ENCODE measurements at places on chromosomes 7 and 10.

- DNase-seq, result no peak
These were observed 408.2 kb upstream of the ADARB2 start for GRCh38 chr10:2145491-2145890.

DNA sequence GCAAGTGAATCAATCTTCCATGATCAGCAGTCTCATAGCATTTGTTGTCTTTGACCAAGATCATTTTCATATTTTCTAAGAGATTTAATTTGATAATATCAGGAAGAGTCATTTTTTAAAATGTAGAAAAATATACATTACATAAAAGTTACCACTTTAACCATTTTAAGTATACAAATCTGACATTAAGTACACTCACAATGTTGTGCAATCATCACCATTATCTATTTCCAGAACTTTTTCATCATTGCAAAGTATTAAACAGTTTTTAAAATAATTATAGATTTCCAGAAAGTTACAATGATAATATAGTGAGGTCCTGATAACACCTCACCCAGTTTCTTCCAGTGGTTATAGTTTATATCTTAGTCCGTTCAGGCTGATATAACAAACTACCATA lies 222.5 kb upstream of the RHOBTB1 start:
- no peak for DNase-seq

DNA sequence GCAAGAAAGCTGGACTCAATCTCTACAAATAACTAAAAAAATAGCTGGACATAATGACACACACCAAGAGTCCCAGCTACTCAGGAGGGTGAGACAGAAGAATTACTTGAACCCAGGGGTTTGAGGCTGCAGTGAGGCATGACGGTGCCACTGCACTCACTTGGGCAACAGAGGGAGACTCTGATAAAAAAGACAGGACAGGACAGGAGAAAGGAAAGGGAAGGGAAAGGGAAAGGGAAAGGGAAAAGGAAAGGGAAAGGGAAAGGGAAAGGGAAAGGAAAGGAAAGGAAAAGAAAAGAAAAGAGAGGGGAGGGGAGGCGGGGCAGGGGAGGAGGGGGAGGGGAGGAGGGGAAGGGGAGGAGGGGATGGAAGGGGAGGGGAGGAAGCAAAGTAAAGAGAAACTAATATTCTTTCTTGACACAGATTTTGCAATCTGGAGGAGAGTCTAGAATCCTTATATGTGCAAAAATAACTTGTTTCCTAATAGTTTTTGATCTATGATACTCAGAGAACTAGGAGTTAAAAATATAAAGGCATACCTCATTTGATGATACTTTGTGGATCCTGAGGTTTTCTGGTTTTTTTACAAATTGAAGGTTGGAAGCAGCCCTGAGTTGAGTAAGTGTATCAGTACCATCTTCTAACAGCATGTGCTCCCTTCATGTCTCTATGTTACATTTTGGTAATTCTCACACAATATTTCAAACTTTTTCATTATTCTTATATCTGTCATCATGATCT lies 8.0 kb downstream of the SAR1A start:
- DNase-seq, result no peak

DNA sequence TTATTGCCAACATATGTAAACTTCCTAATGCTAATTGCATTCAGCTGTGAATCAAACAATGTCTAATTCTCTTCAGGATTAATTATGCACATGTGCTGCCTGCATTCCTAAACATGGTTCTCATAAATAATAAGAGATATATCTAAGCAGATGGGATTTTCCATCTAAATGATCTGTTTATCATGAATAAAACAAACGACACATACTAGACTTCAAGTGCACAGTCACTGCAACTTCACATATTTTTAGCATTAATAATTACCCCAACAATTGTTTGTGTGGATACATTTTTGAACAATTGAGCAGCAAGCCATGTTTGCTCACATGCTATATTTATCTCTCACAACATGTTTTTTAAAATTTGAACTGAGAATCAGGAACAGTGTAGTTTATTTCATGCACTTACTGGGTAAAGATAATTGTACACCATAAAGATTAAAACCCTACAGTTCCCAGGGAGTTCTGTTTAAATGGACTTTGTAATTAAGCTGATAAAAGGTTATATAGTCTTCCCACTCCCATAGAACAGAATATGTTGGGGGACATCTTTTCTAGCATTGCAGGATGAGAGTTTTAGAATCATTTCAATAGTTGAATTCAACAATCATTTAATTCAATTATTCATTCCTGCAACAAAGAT lies 378.5 kb downstream of the MDFIC start:
- peak; percentile 72 for DNase-seq

GRCh38 chr10:72328045-72328828 lies 26.5 kb downstream of the DNAJB12 start:
- no peak for DNase-seq

GRCh38 chr7:24981171-24981951 lies 1.4 kb upstream of the OSBPL3 start:
- DNase-seq, result no peak

- no peak for DNase-seq
These were observed 48.3 kb downstream of the PROSER2 start for GRCh38 chr10:11871466-11871865.

- no peak for DNase-seq
These were observed 15.6 kb downstream of the ASB4 start for GRCh38 chr7:95501261-95501832.

DNA sequence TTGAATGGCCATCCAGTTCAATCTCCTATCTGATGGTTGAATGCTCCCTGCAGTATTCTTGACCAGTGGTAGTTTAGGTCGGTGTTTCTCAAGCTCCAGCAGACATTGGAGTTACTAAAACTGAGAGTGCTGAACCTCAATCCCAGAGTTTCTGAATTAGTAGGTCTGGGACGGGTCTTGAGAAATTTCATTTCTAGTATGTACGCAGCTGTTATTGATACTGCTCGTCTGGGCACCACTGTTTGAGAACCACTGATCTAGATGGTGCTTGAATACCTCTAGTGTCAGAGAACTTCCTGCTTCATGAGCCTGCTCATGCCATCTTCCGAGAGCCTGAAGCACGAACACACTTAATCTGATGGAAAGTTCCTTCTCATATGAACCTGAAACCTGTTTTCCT lies 99.4 kb upstream of the CREB5 start:
- DNase-seq, result no peak

DNA sequence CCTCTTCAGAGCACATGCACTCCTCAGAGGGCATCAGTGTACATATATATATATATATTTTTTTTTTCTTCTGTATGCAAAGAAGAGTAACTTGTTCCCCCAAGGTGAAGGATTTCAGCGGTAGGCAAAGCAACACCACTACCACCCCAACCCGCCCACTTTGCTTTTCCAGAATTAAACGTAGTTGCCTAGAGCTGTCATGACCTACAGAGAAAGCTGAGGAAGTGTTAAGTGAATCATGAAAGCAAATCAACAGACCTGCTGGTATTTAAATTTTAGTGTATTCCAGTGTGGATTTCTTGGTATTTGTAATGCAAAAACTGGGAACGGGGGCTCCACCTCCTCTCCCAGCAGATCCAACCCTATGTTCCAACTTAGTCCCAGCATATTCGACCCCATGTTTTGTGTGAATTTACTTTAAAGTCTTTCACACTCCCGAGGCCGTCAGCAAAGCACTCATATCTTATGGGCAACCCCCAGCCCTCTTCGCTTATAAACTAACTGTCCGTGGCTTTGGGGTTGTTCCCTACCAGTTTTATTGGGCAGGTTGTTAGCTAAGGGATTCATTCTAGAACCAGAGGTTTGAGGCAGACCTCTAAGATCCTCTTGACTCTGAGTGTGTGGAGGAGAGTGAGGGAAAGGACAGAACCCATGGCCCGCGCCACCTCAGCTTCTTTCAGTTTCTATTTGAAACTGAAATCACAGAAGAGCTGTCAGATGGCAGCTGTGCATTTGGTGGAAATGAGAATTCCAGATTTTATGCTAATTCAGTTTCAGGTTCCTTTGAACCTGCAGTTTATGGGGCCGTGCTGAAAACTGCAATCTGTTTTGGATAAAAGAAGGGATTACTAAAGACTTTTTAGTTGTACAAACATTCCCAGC lies 450.2 kb upstream of the GALNT17 start:
- no peak for DNase-seq

- no peak for DNase-seq
These were observed 312.7 kb upstream of the IGFBP3 start for GRCh38 chr7:46233585-46234329.

DNA sequence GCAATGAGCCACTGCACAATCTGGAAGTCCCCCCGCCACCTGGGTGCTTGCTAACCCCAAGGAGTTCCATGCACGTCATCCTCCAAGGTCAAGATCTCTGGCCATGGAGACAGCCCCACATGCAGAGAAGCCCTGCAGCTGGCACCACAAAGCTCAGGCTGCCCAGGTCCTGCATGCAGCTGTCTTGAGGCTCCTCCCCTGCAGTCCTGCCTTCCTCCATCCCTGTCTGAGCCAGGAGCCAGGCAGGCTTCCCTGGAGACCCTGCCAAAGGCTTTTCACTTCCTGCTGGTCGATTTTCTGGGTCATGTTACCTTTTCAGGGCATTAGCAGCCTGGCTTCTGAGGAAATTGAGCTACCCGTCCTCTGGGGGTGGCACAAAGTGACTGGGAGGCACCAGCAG lies 12.5 kb upstream of the TMEM72 start:
- no peak for DNase-seq

DNA sequence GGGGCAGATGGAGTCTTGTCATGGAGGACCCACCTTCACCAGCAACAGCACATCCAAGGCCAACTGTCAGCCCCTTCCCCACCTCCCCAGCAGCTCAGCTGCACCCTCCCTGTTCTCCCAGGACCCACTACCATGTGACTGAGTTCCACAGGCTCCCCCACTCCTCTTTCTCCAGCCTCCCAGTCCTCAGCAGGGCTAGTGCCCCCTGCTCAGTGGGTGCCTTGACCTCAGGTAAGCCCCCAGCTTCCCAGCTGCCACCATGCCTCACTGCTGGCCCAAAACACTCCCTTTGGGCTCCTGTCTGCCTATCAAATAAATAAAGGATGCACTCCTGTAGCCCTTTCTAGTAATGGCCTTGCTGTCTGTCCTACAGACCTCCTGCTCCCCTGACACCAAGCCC lies 174.4 kb downstream of the SLIT1 start:
- no peak for DNase-seq

- DNase-seq, result no peak
These were observed 4.4 kb downstream of the WDR91 start for GRCh38 chr7:135206941-135207391.

DNA sequence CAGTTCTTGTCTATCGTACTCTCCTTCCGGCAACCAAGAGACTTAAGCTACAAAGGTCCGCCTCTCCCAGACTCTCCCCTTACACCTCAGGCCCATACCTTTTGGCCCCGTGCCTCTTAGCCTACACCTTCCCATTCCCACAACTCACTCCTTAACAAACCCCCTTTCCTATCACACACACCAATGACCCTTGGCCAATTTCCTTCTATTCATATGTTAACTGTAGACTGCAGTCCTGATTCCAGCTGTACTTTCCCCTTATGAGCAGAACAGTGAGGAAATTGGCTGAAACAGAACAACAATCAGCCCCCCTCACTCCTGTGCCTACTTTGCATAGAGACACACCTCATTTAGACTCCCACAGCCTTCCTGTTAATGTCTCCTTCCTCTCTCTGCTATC lies 1.4 kb upstream of the TMEM139 start:
- no peak for DNase-seq

DNA sequence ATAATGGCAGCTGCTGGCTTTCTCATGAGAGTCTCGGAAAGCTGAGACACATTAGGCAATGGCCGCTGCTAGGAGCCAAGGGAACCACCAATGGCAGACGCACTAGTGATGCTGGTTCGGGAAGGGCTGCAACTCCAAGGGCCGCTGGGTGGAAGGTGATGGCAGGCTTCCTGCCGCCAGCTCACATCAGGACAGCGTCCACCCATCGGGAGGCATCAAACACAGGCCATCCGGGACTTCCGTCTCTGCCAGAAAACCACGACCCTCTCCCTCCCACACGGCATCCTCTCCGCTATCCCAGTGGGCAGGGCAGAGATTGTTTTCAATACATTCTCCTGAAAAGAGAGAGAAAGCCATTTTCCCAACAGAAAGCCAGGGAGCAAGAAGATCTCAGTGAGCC lies 27.5 kb upstream of the EGFR start:
- no peak for DNase-seq

GRCh38 chr10:6591668-6592067 lies 11.6 kb upstream of the PRKCQ start:
- no peak for DNase-seq

GRCh38 chr7:24718431-24718831 lies 38.8 kb downstream of the GSDME start:
- no peak for DNase-seq

DNA sequence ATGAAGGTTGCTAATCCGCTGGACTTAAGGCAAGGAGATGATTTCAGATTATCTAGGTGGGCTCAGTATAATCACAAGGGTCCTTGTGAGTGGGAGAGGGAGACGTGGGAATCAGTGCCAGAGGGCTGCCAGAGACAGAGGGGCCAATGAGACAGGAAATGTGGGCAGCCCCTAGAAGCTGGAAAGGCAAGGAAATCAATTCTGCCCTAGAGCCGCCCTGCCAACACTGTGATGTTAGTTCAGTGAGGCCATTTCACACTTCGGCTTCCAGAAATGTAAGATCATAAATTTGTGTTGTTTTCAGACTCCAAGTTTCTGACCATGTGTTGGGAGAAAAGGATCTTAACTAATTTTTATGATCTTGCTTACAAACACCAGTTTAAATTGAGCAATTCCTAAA lies 3.6 kb upstream of the GPNMB start:
- no peak for DNase-seq

Measured in HFF-Myc (cell line).